DMS79 (cell line): ENCODE measurements at places on chromosomes 7 and 10.

- DNase-seq: no peak
Measured at GRCh38 chr10:106938513-106938912, 226.0 kb downstream of the SORCS1 start.

DNA sequence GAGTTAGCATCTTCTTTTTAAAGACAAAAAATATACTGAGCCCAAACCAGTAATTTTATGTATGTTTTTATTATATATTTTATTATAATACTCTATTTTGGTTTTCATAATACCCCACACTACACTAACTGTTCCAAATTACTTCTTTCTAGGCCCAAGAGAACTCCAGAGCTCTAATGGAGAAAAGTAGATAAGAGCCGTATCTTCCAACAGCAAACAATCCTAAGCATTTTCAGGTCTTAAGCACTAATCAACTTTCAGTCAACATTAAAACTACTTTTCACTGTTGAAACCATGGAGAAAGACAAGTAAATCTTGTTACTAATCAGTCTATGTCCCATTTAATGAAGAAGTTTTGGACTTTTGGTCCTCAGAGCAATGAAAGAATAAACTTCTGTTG is 55.1 kb downstream of the JMJD1C start:
- no peak for DNase-seq

- DNase-seq: no peak
Measured at GRCh38 chr10:37856881-37857286, 526 bp downstream of the ZNF248 start.

DNA sequence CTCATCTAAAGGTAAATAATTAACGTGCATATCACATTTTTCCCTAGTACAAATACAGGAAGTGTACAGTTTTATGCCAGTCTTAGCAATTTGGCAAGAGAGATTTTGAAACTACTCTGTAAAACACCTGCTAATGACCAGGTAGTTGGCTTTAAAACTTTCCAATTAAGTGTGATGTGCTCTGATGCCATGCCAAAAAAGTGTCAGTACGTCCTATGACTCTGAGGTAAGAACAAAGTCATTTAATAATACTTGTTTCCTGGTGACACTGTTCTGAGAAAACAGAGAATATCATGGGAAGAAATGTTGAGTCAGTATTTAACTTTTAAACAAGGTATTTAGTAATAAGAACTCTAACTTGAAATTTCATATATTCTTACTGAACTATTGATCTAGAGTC is 9.6 kb downstream of the PDZD8 start:
- DNase-seq: no peak

- no peak for DNase-seq
Measured at GRCh38 chr7:138658889-138659288, 42.3 kb downstream of the SVOPL start.

DNA sequence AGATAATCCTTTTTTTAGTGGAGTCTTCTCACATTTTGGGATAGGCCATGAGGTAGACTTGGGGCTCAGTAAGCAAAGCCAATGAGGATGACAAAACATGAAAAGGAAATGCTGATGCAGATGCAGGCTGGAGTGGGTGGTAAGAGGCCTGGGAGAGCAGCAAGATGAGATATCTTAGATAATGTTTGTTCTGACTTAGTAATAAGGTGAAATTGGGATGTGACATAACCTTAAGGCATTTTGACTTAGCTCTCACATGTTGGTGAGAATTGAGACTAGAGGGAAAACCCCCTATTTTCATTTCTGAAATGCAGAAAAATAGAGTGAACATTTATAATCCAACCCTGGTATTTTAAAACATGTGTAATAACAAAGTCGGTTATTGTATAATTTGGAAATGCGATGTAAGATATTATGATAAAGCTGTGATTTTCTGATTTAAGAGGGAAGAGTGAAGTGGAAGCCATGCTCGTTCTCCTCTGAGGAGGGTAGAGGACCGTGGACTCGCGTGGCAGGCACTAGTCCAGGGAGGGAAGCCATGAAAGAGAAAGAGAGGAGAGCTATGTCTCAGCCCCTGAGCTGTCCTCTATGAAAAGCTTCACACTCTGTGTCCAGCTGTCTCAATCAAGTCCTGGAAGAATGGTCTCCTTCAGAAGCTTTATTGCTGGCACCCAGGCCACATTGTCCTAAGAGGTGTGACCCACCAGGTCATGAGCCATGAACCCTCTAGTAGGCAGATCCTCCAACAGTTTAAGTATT is 57.3 kb downstream of the ST7 start:
- no peak for DNase-seq

- no peak for DNase-seq
Measured at GRCh38 chr10:86876748-86877147, 80.7 kb downstream of the MMRN2 start.

DNA sequence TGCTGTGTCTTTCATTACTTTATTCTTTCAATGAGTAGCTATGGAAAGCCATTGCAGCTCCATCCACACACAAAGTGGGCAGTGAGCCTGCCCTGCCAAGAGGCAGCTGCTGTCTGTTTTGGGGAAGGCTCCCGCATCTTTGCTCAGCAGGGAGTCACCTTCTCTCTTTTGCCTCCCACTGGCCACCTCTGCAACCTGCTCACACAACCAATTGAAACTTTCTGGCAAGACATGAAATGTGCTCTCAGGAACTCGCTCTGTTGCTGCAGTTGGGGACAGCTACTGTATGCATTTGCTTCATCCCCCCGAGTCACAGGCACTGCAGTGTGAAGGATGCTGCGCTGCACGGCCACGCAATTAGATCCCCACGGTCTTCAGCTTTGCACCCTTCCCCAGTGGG is 244.8 kb upstream of the NFE2L3 start:
- DNase-seq: no peak

DNA sequence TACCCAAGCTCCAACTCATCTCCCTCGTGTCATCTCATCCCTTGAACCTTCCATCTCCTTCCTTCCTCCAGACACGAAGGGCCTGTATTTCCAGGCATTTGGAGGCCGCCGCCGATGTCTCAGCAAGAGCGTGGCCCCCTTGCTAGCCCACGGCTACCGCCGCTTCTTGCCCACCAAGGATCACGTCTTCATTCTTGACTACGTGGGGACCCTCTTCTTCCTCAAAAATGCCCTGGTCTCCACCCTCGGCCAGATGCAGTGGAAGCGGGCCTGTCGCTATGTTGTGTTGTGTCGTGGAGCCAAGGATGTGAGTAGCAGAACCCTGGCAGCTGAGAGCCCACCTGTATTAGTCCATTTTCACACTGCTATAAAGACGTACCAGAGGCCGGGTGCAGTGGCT is 5.5 kb downstream of the FBXO24 start:
- no peak for DNase-seq

- no peak for DNase-seq
Measured at GRCh38 chr10:121664671-121665070, 66.4 kb upstream of the FGFR2 start.

DNA sequence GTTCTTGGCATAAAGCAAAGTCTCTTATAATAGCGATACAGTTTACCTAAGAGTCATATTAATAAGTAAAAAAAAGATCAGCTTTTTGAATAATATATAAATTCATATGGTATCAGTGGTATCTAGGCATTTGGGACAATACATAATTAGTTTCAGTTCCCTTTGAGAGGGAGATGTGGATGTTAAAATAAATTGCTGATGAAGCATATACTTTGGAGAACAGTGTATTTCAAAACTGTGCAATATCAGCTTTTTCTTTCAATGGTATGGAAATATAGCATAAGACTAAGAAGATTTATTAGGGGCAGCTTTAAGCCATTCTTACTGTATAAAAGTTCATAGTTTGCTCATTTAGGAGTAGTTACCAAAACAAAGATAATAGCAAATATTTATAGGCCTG is 35.5 kb downstream of the MDFIC start:
- DNase-seq: no peak

- peak; percentile 6 for DNase-seq
Measured at GRCh38 chr10:71569775-71570588, 149.6 kb downstream of the C10orf105 start.

DNA sequence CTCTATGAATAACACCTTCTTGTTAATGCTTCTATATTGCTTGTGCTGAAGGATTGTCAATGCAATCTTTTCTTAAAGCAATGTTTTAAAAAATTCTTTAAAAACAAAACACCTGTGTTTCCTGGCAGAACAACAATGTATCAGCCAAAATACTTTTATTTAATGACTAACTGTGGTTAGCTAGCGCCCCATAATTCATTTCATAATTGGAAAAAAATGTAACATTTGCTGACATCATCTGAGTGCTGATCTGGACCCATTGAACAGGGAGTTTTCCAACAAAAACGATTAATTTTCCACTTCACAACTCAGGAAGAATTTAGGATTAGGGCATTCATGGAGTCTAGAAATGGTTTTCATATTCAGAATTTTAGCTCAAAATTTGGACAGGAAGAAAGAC is 137.6 kb upstream of the CDK6 start:
- DNase-seq: no peak

- no peak for DNase-seq
Measured at GRCh38 chr10:48670978-48671913, 13.4 kb upstream of the WDFY4 start.

- DNase-seq: no peak
Measured at GRCh38 chr10:20670579-20670978, 226.5 kb downstream of the NEBL start.

DNA sequence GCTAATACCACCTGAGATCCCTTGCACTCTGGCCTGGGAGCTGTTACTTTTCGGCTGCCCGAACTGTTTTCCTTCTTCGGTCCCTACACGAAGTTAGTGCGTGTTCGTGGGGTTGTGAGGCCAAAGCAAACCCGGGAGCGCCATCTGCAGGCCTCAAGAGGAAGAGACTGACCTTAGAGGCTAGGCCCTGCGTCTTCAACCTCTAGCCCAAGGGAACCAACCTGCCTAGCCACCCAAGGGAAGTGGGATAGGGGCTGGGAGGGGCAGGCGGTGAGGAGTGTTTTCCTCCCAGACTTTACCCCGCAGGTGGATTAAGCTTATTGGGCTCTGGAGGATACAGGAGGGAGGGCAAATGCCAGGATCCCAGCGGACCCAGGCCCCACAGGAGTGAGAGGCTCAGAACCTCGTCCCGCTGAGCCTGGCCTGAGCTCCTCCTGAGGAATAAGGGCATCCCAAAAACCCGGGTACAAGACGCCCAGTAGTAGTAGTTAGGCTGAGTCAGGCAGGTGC is 1.7 kb upstream of the PAX2 start:
- no peak for DNase-seq

- no peak for DNase-seq
Measured at GRCh38 chr10:17669185-17669872, 25.4 kb downstream of the STAM start.

GRCh38 chr10:70292004-70292403 is 8.2 kb upstream of the NPFFR1 start:
- no peak for DNase-seq

DNA sequence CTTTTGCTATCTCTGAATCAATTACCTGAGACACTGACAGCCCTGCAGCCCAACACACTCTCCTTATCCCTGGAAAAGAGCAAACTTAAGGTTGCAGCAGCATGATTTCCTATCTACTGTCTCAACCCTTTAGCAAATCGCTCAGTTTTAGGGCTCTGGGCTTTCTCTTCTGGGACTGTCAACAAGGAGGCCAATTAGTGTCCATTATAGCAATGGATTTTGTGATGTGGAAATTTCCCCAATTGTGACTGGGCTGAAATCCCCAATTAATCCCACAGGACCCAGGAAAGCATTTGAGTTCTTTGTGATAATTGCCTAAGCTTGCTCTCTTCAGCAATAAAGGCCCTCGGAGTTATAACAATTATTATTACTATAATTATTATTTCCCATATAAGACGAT is 197.0 kb downstream of the ZNF438 start:
- no peak for DNase-seq

- DNase-seq: no peak
Measured at GRCh38 chr7:50651271-50651989, 86.2 kb upstream of the DDC start.

DNA sequence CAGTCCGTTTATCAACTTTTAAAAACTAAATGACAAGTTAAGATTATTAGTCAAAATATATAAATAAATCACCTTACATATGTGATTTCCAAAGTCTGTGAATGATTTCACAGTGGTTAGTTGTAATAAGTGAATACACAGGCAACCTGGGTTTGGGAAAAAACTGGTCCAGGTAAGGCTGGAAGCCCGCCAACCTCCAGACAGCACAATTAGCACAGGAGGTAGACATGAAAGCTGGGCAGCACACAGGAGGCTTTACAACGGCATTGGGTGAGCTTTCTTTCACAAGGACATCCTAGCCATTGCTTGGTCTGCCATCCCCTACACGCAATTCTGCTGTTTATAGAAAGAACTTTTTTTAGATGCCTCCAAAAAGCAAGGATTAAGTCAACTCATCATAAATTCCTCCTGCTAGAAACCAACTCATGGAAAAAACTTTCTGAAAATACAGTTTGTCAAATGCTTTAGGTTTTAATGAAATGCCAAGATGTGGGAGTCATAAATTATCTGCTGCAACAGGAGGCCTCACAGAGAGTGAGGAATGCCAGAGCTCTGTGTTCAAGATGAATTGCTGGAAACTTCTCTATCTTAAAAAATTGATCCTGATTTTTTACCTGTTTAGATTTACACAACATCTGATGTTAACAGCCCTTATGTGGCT is 346.8 kb upstream of the NFE2L3 start:
- DNase-seq: peak; percentile 56

- no peak for DNase-seq
Measured at GRCh38 chr10:32793033-32793432, 165.0 kb downstream of the ITGB1 start.

DNA sequence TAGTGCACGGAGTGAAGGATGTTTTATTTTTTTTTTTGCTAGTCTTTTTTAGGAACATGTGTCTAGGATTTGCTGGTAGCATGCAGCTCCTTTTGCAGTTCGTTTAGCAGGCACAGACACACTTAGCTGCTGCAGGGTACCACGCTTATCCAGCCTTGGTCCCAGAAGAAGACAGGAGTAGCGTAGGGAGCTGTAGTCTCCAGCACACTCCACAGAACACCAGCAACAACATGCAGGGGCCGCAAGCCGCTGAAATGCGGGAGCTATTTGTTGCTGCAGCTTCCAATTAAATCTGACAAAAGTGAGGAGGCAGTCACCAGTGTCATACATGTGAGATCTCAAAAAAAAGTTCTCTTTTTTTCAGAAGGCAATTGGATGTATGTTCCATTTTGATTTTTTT is 486.2 kb upstream of the KLF6 start:
- DNase-seq: no peak

DNA sequence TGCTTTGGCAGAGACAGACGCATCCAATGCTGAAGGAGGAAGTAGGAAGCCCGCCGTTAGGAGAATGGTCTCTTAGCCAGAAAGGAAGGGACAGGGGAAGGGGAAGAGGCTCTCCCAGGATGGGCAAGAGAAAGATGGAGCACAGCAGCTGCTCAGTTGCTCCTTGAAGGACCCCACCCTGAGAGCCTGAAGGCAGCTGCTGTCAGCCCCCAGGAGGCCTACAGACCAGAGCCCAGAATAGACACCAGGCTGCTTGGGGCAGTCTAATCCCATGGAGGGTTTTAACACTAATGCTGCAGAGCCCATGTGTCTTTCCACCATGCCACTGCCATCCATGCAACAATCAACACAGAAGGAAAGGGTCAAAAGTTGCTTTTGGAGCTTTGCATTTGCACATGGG is 3.5 kb upstream of the C7orf33 start:
- no peak for DNase-seq

DNA sequence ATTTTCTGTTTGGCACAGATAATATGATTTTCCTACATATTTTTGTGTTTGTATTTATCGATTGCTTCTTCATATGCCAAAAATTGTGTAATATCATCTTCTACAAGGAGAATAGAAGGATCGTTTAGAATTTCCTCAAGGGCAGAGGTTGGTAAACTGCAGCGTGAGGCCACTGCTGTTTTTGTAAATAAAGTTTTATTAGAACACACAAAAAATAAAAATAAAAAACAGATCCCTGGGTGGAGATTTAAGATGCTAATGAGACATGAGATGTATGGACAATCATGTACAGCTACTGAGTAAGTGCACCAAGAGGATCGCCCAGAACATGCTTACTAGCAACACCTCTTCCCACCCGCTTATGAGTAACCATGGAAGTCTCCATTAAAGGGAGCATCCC is 9.6 kb downstream of the LYZL2 start:
- no peak for DNase-seq
